ENCODE measurements at places on chromosomes 2 and 18.

DNA sequence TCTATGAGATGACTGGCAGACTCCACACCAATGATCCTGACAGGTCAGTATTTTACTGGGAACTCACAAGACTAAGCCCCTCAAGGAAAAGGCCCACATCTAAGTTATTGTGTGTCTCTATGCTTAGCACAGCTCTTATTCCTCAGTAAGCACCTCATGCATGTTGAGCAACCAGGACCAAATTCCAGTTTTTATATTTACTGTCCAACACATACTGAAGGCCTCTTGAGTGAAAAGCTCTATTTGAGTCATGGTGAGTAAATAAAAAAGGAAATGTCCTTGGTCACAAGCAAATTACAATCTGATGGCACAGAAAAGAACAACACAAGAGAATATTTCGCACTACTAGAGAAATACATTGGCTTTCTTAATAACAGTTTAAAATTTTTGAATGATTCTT, 87.9 kb upstream of the ETAA1 start:
- no peak for DNase-seq

DNA sequence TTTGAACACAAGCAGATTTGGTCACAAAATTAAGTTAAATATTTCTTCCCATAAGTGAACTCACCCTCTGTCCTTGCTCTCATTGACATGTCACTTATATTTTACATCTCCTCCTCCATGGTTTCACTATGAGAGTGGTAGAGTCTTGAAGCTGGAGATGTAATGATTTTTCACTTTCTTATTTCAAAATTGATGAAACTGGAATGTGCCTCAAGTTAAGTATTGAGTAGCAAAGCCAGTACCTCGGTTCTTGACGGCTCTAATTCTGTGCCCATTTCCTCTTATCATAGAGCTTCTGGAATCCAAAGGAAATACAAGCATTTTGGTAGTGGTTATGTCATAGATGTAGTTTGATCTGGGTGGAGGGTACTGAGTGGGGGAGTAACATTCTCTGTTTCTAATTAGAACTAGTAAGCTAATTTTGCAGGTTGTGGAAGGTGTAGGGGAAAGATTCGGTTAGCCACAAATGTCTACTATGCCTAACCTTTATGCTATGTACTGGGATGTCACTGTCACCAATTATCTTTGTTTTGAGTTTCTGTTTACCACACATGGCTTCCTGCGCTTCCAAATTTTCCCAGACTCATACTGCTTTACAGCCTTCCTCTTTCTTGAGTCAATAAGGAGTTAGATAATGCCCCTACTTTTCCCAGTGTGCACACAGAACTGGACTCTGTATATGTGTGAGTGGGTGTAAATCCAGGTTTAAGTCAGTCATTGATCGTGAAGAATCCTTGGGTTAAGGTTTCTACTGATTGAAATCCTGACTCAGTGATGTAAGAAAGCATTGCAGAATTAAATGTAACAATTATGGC, 96.8 kb downstream of the DIS3L2 start:
- DNase-seq = no peak

- DNase-seq = no peak
Measured at GRCh38 chr2:54332386-54332785, 76.4 kb upstream of the TSPYL6 start.

DNA sequence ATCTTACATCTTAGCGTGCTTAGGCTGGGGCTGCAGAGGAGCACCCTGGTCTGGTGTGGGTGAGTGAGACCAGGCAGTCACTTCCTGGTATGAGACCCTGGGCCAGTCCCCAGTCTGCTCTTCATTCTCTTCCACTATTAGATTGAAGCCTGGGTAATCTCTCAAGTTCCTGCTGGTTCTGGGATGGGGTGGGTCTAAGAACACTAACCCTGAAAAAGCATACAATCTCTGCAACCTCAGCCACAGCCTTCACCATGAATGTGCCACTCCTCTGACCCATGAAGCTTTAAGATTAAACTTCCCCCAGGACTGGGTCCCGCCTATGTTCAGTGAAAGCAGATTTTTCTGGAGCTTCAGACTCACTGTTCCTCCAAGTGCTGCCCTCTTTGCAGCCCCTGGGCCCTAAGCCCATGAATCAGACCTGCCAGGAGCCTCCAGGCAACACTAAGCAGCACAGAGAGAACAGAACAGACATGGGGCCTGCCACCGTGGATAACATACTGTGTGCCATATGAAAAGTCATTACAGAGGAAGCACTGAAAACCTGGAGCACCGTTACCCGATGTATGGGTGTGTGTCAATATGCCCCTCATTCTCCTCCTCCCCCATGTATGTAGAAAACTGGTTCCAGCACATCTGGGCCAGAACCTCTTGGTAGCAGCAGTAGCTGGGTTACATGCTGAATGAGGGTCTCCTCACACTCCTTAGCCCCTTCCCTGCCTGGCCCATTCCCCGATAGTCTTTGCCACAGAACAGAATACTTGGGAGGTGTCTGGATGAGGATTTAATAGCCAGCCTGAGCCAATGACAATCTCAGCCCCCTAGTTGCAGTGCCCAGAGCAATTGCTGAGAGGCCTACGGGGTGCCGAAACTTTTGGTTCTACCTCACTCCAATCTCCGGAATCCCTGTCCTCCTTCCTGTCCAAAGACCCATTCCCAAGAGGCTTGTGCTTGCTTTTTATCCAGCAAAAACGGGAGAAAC, 2.7 kb upstream of the SIX2 start:
- DNase-seq = no peak

DNA sequence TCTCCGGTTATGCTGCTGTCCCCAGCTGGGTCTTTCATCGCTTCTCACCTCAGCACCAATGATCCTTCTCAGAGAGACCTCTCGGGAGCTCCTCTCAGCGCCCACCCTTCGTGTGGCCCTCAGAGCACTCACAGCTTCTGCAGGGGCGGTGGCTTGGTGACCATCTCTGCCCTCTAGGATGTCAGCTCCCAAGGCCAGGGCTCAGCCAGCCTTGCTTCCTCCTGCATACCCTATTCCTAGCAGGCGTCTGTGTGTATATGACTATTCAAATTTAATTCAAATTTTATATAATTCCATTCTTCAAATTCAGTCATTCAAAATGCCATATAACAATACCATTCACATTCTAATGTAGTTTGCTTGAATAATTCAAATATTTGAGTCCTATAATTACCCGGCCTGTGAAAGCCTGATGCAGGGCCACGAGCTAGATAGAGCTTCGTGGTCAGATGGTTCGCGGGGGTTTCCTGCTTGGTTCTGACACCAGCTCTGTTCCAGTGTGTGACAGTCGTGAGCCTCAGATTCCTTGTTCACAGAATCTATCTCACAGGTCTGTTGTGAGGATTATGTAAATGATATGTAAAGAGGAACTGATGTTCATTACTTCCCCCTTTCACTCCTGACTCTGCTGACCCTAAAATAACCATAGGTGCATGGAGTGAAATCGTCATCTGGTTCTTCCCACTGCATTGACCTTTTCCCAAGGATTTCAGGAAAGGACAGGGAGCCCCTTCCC, 94.0 kb upstream of the CNGA3 start:
- no peak for DNase-seq

DNA sequence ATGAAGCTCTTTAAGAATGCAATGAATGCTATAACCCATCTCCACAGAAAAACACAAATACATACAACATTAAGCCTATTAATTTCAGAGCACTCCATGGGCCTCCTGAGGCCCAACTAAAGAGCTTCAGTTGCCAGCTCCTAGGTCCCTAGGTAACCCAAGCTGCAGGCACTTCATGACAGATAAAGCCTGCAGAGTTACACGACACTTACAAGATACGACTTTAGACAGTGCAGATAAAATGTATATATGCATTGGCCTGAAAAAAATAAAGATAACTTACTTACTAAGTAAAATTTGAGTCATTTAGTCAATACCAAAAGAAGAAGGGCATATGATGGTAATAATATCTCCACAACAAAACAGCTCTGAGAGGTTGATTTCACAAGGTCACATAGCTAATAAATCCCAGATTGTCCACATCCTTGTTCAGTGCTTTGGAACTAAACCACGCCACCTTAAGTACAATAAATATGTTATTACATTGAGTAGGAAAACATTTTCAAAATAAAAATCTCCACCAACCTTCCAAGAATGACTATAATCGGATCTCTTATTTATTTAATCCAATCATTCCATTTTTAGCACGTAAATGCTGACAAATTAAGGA, 3.4 kb downstream of the MAP4K3 start:
- DNase-seq = no peak

GRCh38 chr2:133500917-133501316, 67.3 kb downstream of the NCKAP5 start:
- DNase-seq = no peak

GRCh38 chr18:38941711-38942561, 1376.3 kb upstream of the CELF4 start:
- DNase-seq = no peak

DNA sequence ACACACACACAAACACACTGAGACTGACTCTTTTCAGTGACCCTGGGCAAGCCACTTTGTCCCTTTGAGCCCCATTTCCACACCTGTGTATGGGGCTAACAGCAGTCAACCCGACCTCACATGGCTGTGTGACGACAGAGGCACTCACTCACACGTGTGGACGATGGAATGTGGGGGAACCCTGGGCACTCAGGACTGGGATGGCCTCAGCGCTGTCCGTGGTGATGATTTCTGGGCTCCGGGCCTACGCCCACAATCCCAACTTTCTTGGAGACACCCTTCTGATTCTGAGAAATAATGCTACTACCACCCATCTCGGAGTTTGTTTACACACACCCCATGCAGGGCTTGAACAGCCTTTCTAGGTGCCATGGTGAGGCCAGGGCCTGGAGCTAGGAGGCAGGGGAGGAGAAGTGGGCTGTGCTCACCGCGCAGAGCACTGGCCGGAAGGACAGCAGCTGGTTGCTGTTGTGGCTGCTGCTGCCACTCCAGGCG, 1.5 kb downstream of the CRYBA2 start:
- DNase-seq = no peak

DNA sequence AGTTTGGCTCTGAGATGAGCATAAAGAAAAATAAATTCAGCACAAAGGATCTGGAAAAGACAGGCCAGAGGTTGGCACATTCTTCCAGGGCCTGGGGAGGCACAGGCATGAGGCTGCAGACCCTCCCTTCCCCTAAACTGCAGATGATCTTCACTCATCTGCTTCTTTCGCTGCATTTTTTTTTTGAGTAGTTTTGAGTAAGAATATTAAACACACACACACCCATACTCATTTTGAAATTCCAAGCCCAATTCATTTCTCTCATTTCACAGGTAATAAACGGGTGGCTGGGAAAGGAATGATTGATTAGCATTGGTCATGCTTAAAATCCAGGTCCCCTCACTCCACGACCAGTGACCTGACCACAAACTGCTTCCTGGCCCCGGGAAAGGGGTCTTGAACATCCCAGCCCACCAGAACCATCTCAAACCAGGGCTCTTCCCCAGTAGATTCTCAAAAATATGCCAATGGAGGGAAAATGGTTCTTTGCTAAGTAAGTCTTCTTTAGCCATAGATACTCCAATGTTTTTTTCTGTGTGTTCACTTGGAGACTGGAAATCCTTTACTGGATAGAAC, 219.6 kb downstream of the ANAPC1 start:
- no peak for DNase-seq

- DNase-seq = no peak
Measured at GRCh38 chr2:125581557-125581956, 1074.4 kb upstream of the GYPC start.

DNA sequence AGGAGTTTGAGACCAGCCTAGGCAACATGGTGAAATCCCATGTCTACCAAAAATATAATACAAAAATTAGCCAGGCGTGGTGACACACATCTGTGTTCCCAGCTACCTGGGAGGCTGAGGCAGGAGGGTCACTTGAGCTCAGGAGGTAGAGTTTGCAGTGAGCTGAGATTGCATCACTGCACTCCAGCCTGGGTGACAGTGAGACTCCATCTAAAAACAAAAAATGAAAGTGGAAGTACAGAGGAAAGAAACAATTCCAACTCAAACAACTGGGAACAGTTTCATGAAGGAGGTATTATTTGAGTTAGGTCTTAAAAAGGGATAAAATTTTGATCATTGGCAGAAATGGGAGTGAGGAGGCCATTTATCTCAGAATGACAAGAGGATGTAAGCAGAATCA, 6.3 kb upstream of the RAB1A start:
- no peak for DNase-seq

GRCh38 chr18:32767400-32767799, 5.4 kb downstream of the KLHL14 start:
- no peak for DNase-seq

GRCh38 chr2:228700638-228701037, 519.2 kb upstream of the SPHKAP start:
- DNase-seq = no peak

GRCh38 chr18:76357174-76357573, 137.9 kb downstream of the ZNF516 start:
- no peak for DNase-seq

GRCh38 chr2:127049927-127050802, 56.8 kb downstream of the BIN1 start:
- DNase-seq = peak; percentile 80

DNA sequence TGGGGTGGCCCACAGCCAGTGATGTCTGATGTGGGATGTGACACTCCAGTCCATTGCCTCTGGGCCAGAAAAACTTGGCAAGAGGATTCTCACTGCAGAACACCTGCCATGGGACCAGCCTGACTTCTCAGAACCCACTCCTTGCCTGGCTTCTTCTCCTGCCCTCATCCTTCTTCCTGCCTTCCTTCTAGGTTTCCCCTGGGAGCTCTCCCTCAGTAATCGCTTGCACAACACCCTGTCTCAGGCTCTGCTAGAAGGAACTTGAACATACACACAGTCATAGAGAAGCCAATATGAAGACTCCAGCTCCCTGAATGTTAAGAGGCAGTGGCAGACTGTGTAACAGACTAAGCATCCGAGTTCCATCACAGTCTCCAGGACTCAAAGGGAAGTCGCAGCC, 4.3 kb upstream of the COL6A3 start:
- no peak for DNase-seq

- no peak for DNase-seq
Measured at GRCh38 chr18:47420130-47420529, 168.7 kb upstream of the SKOR2 start.

All from suprapubic skin (tissue), 4 donors.